ENCODE measurements at places on chromosomes 7 and 10. TPM values are rescaled to one million over a fixed set of nuclear protein-coding genes. Genes with fewer than 3 reads are reported as not detected.
A peak's percentile ranks its signal among the peaks of the same experiment; 100 is the strongest.

The MYO3A gene
- total RNA-seq: not detected

The NRAP gene
- 3.0 TPM for total RNA-seq

The SPDYE5 gene
- total RNA-seq: not detected

The CTBP2 gene
- total RNA-seq: 75.1 TPM

The NUTM2E gene
- total RNA-seq: not detected

The ANKRD2 gene
- 3.1 TPM for total RNA-seq

The CFAP69 gene
- 4.3 TPM for total RNA-seq

The UTF1 gene
- total RNA-seq: not detected

The WNT8B gene
- 0.10 TPM for total RNA-seq

DNA sequence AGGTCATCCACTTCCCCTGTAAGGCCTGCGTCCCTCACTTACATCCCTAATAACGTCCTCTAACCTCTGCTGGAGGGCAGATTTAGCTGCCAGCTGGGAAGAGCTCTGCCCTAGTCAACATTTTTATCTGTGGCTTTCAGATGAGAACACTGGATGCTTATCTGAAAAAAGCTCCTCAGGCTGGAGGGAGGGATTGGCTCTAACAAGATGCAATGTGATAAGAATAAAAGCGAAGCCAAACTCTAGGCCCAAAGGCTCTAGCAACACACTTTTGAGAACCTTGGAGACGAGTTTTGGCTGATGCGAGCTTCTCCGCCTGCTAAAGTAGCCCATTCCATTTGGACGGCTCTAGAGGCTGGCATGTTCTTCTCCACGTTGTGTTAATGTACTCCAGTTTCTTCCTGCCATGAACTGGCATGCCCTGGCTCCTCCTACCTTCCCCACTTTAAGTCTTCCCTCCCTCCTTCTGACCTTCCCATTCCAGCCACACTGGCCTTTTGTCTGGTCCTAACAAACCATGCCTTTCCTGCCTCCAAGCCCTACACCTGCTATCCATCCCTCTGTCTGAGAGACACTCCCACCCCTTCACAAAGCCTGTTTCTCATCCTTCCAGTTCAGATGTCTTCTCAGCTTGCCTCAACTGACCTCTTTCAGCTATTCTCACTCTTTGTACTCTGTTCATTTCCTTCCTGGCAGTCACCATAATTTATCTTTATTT, 62.5 kb upstream of the ATRNL1 start:
- DNase-seq: no peak

DNA sequence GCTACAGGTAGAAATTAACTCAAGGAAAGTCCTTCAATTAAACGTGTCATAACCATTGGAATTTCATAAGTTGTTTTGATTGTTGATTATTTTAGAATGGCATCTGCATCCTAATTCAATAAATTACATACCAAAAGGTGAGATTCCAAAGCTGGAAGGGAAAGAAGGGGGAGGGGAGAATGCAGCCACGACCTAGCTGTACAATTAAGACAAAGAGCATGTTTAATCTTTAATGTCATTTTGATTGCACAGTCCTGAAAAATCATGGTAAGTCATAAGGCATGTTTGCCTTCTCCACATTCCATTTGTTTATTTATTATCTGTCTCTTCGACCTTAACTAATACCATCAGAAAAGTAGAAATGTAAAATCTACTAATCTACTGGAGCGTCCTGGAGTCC, 358.1 kb downstream of the FRMD4A start:
- no peak for DNase-seq

- no peak for DNase-seq
These were observed 26.6 kb upstream of the SNX10 start for GRCh38 chr7:26265065-26265464.

DNA sequence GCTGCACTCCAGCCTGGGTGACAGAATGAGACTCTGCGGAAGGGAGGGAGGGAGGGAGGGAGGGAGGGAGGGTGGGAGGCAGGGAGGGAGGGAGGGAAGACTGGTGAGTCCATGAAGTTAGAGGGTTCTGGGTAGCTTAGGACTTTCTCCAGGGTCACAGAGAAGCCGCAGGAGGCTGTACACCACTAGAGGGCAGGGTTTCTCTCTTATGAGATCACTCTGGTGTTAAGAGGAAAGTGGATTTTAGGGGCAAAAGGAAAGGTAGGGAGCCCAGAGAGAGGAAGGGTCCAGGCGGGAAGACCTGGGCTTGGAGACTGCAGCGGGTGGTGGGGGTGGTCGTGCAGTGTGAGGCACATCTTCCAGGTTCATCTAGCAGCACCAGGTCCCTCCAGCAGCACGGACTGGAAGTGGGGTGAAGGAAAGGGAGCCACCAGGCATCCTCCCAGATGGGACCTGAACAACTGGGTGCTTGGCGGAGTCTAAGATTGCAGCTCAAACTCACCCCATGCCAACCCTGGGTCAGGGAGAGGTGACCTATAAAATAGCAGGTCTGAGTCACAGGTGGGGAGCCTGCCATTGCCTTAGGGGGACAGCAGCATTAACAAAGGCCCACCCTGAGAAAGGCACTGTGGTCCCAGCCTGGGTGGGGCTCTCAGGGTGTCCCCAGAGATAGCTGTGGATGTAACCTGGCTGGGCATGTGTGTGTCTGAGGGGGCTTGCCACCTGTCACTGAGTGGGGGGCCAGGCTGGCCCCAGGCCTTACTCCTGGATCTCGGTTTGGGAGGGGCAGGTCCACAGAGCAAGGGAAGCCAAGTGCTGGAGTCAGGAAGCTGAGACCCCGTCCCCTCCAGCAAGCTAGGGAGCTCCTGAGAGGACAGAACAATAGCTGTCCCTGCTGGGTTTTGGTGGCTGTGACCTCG, 48.5 kb upstream of the SLC29A3 start:
- DNase-seq: peak; percentile 87

- DNase-seq: no peak
These were observed 74.6 kb upstream of the ATP6V0A4 start for GRCh38 chr7:138872576-138872975.

- DNase-seq: no peak
These were observed 19.3 kb upstream of the TRIM8 start for GRCh38 chr10:102624751-102625645.

GRCh38 chr10:12699258-12699700, 302.2 kb downstream of the CCDC3 start:
- DNase-seq: no peak

GRCh38 chr7:16399265-16399831, 22.0 kb downstream of the CRPPA start:
- DNase-seq: no peak

GRCh38 chr7:34751725-34752643, 94.0 kb downstream of the NPSR1 start:
- DNase-seq: no peak

DNA sequence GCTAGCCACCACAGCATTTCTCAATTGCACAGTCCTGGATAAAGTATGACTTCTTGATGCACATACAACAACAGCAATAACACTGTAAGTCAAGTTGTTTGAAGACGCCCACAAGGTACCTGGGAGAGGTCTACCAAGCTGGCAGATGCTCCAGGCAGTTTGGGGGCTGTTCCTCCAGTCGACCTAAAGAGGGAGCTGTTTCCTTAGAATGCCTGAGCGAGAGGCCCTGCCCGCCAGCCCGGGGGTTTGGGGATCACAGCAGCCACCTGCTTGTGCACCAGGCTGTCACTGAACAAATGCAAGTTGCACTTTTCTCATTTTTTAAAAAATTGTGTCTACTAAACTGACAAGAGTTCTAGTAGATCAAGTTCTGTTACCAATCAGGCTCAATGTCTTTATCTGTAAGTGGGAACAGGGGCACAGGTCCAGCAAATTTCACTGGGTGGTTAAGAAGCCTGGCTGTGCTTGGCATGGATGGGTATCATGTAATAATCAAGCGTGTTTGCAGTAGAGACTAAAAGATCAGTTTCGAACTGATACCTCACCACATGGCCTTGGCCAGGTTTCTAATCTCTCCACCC, 193.8 kb upstream of the ADO start:
- peak; percentile 56 for DNase-seq

DNA sequence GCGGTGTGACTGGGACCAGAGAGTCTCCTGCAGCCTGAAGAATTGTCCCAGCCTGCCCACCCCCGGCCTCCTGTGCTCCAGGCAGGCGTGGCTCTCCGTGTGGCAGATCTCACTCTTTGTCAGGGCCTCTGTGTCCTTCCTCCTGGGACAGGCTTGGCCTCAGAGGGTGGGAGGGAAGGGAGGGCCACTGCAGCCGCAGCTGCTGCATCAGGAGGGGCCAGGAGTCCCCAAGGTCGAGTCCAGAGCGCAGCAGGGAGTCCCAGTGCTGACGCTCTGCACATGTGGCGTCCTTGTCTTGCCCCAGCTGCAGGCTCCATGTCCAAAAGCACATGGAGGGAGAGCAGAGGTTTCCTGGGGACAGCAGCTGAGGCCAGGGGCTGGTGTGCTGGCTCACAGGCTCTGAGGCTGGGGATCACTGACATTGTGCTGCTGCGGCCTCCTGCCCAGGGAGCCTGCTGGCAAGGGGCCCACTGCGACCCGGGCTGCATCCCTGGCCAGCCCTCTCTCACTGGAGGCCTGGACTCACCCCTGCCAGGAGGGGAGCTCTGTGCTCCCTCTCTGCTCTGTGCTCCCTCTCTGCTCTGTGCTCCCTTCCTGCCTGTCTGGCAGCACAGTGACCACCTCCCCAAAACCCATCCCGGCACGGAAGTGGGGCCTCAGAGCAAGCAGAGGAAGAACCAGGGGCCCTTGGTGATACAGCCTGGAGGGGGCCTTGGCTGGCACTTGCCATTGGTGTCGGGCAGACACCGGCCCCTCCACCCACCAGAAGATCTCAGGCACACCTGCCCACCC, 114.6 kb upstream of the RET start:
- no peak for DNase-seq

DNA sequence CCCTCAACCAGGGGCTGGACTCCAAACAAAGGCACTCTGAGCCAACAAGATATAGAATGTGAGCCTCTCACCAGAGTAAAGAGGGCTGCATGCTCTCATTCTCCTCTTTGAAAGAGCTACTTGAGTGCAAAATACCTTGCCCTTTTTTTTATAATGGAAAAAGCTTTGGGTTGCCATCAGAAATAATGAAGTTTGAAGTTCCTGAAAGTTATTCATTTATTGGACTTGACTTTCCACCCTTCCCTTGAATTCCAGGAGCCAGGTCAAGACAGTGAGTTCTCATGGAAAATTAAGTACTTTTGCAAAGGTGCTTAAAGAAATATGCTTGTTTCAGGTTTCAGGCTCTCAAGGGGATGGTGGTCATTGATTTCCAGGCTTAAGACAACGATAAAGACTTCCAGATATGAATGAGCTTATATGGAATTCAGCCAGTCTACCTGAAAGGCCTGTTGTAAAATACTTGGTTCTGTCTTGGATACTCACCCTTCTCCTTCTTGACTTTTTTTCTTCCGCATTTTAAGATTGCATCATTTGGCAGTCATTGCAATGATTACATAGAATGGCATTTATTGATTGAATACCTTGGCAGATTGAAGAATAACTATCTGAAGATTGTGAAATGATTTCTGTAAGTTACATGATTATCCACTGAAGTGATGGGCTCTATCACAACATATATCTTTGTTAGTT, 696.4 kb downstream of the INHBA start:
- no peak for DNase-seq

GRCh38 chr10:74307061-74307651, 156.1 kb downstream of the ADK start:
- DNase-seq: no peak

DNA sequence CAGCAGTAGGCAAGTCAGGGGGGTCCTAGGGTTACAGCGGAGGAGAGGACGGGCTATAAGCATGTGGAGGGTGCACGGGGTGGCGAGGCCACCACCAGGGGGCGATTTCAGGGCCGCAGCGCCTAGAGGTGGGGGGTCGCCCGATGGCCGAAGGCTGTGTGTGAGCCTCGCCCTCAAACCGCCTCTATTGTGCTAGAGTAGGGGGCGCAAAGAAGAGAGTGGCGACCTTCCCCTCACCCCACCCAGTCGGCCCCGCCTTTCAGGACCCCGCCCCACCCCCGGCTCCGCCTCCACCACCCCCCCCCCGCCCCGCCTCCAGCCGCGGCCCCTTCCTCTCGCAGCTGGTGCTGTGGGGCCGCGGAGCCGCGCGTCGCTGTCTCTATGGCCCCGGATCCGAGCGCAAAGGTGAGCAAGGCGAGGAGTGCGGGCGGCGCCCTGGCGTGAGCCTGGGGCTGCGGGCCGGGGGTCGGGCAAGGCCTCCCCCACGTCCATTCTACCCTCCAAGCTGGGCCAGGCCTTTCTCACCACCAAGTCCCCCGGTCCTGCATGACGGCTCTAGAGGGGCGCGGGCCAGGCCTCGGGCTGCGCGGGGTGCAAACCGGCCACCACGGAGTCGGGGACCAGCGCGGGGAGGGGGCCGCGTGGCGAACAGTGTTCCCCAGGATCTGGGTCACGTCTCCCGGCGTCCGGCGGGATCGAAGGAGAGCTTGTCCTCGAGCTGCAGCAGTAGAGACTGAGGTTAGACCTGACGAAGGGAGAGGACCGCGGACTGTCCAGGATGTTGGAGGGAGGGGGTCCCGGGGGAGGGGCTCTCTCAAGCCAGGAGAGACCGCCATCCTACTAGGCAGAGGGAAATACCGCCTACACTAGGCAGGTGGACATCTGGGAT, at the start of gene SEMA4G:
Gene SEMA4G (plus strand): TSS at position 318 of the 889 bp plus-strand sequence. CDS start 3,409 bp downstream, outside the sequence.
- peak; percentile 15 for DNase-seq

DNA sequence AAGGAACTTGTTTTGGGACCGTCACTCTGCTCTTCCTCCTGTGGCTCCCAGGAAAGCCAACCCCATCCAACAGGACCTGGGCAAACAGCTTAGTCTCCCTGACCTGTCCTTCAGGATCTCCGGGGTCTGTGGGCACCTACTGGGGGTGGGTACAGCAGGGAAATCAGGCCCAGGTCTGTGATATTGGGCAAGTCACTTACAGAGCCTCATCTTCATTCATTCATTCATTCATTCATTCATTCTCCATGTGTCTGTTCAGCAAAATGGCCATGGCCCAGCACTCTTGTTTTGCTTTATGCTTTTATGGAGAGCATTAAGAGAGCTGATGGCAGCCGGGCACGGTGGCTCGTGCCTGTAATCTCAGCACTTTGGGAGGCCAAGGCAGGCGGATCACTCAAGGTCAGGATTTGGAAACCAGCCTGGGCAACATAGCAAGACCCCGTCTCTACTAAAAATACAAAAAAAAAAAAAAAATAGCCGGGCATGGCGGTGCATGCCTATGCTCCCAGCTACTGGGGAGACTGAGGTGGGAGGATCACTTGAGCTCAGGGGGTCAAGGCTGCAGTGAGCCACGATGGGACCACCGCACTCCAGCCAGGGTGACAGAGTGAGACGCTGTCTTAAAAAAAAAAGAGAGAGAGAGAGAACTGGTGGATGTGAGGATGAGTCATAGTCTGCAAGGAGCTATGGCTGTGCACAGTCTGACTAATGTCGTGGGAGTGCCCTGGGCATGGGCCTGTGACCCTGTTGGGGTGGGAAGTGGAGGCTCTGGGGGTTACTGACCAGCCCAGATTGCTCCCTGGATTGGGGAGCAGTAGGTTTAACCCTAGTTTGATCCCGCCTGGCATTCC, 54.3 kb downstream of the CLIP2 start:
- DNase-seq: no peak

- no peak for DNase-seq
These were observed 147.3 kb upstream of the VSTM2A start for GRCh38 chr7:54394834-54395233.

All from NCI-H460 (cell line).